ENCODE measurements at places on chromosomes 16 and 17. TPM values are rescaled to one million over a fixed set of nuclear protein-coding genes. Genes with fewer than 3 reads are reported as not detected.

- H3K27ac ChIP-seq = peak overlapping the region; percentile 76
- no peaks in the 10 kb centered on the region for H3K4me1 ChIP-seq
- DNase-seq = peak; percentile 97
- no peaks in the 10 kb centered on the region for H3K27me3 ChIP-seq
- H3K4me3 ChIP-seq = peak overlapping the region; percentile 99
These were observed 88.0 kb upstream of the RPRML start for GRCh38 chr17:47066841-47067682.

DNA sequence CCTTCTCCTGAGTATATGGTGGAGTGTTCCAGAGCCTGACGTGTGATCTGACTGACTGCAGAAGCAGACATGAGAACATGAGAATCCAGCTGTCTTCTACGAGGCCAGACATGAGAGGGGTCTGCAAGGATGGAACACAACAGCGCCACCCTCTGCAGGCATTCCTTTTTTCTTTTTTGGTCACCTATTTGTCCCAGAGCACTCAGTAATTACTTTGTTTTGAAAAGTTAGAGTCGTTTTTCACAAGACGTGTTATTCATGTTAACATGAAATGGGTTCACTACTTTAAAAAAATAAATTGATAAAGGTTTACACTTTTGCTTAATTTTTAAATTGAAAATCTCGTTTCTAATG is 43.8 kb upstream of the ATP2A3 start:
- no peak for DNase-seq
- peaks cover 23% of the 10 kb centered on the region for H3K4me1 ChIP-seq
- no peak overlapping the region for H3K27ac ChIP-seq

DNA sequence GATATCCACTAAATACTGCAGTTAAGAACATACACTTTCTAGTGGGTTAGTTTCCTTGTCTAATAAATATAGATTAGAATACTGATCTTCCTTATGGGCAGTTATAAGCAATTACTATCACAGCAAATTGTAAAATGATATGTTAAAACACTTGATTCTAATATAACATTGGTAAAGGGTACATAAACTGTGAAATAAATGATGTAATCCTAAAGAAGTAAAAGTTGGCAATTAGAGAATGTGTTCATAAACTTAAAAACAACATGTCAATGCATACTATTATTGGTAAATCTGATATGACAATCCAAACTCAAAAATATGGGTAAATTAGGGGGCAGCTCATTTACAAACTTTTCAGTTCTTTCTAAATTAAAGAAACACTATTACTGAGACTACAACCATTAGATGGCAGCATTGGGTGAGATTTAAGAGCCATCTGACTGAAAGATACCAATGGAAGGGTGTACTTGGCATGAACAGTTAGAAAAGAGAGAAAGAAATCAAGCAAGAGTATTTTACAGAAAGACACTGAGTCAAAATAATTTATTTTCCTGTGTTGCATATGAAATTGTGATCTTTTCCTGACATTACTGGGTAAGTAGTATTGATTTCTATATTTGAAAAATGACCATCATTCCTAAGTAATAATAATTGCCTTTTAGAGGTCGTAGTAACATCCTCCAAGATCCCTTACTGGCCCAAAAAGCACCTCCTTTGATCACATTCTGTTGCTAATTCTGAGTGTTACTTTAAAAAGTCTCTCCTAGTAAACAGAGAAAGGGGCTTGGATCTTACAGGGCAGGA is 119.6 kb downstream of the SPAG9 start:
- peak; percentile 57 for DNase-seq
- no peaks in the 10 kb centered on the region for H3K4me1 ChIP-seq
- no peaks in the 10 kb centered on the region for H3K27me3 ChIP-seq
- peaks cover 48% of the 10 kb centered on the region for H3K36me3 ChIP-seq
- H3K27ac ChIP-seq = no peak overlapping the region

The TP53TG3 gene
- not detected for total RNA-seq

- no peaks in the 10 kb centered on the region for H3K36me3 ChIP-seq
- H3K4me1 ChIP-seq = peaks cover 2% of the 10 kb centered on the region
- no peaks in the 10 kb centered on the region for H3K27me3 ChIP-seq
- H3K27ac ChIP-seq = no peak overlapping the region
- no peak for DNase-seq
- H3K4me3 ChIP-seq = no peak overlapping the region
These were observed 86.6 kb downstream of the SNX11 start for GRCh38 chr17:48194097-48194550.

- H3K4me3 ChIP-seq = no peak overlapping the region
- no peak overlapping the region for H3K27ac ChIP-seq
- H3K36me3 ChIP-seq = no peaks in the 10 kb centered on the region
- H3K27me3 ChIP-seq = no peaks in the 10 kb centered on the region
These were observed 11.3 kb downstream of the RFFL start for GRCh38 chr17:35052241-35052610.

DNA sequence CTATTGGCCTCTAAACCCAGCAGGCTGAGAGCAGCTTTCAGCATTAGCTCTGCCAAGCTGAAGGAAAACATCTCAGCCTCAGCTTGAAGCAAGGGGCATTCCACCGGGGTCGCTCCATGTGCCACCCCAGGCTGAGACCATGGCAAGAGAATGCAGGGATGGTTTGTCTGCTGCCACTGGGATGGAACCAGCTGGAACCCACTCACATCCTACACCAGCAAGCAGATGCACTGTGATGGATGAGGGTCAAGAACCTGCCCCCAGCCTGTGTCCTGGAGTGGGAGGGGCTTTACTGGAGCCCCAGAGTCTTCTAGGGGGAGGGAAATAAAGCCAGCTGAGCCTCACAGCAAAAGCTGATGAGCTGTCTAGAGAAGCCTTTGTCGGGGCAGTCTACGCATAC is 51.9 kb downstream of the C16orf95 start:
- H3K4me3 ChIP-seq = no peak overlapping the region
- no peak for DNase-seq
- H3K4me1 ChIP-seq = peaks cover 5% of the 10 kb centered on the region

The AARS1 gene
- total RNA-seq = 75.9 TPM

DNA sequence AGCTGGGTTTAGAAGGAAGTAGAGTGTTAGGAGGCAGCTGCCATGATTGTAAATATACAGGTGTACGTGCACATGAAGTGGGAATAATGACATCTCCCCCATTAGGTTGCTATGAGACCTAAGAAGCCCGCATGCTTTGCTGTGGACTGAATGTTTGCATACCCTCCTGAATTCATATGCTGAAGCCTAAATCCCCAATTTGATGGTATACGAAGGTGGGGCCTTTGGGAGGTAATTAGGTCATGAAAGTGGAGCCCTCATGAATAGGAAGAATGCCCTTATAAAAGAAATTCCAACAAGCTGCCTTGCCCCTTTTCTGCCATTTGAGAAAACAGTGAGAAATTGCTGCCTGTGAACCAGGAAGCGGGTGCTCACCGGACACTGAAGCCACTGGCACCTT is 44.0 kb downstream of the CCDC182 start:
- no peaks in the 10 kb centered on the region for H3K27me3 ChIP-seq
- no peak overlapping the region for H3K27ac ChIP-seq
- peaks cover 14% of the 10 kb centered on the region for H3K4me1 ChIP-seq
- no peaks in the 10 kb centered on the region for H3K36me3 ChIP-seq

DNA sequence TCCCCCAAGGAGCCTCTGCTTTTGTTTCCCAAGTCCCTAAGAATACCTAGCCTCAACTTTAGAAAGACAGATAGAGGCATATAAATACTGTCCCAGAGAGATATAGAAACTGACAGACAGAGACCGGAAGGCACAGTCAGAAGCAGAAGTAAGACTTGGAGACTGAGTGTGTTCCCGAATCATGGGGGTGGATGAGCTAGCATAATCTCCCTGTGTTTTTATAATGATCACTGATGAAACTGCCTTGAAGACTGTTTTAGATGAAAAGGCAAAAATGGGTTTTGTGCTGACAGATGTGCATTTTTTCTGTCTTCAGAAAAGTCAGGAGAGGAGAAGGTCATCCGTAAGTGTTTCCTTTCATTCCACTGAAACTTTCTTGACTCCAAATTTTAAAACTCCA is 8.3 kb upstream of the PSMD3 start:
- no peaks in the 10 kb centered on the region for H3K36me3 ChIP-seq
- DNase-seq = no peak
- H3K27me3 ChIP-seq = peaks cover 12% of the 10 kb centered on the region
- no peak overlapping the region for H3K27ac ChIP-seq

The FUS gene
- total RNA-seq = 59.2 TPM

- H3K27me3 ChIP-seq = peaks cover 14% of the 10 kb centered on the region
- H3K36me3 ChIP-seq = no peaks in the 10 kb centered on the region
- DNase-seq = no peak
- peaks cover 23% of the 10 kb centered on the region for H3K4me1 ChIP-seq
- H3K4me3 ChIP-seq = no peak overlapping the region
- H3K27ac ChIP-seq = no peak overlapping the region
These were observed 17.9 kb upstream of the ALOX15B start for GRCh38 chr17:8020776-8021564.

DNA sequence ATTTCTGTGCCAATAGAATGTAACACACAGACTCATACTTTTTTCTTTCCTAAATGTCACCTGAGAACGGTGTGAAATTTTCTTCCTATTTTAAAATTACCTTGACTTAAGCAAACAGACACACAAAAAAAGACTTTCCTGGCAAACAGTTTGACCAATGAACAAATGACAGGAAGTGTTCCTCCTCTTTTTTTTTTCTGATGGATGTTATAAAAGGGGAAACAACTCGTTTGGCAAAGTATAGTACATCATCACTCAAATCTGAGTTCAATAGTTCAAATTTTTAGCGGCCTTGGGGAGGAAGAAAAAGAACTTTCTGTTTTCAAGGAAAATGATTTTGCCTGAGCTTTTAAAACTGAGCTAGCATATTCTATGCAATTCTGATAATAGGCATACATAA is 19.8 kb downstream of the HS3ST3A1 start:
- no peaks in the 10 kb centered on the region for H3K4me1 ChIP-seq
- no peak for DNase-seq
- H3K36me3 ChIP-seq = no peaks in the 10 kb centered on the region

The ARL6IP1 gene
- 229 TPM for total RNA-seq

The TMC6 gene
- 33.4 TPM for total RNA-seq

- peak overlapping the region; percentile 71 for H3K27ac ChIP-seq
- H3K4me1 ChIP-seq = peaks cover 24% of the 10 kb centered on the region
- DNase-seq = no peak
- no peaks in the 10 kb centered on the region for H3K27me3 ChIP-seq
These were observed 2.8 kb downstream of the TOB1 start for GRCh38 chr17:50863221-50863843.

GRCh38 chr17:19372866-19373504 is 5.3 kb upstream of the MAPK7 start:
- no peaks in the 10 kb centered on the region for H3K27me3 ChIP-seq
- peaks cover 16% of the 10 kb centered on the region for H3K36me3 ChIP-seq
- H3K4me3 ChIP-seq = no peak overlapping the region
- no peak for DNase-seq
- H3K4me1 ChIP-seq = peaks cover 10% of the 10 kb centered on the region

- no peak for DNase-seq
- no peak overlapping the region for H3K4me3 ChIP-seq
- H3K4me1 ChIP-seq = peaks cover 40% of the 10 kb centered on the region
- no peaks in the 10 kb centered on the region for H3K27me3 ChIP-seq
These were observed 92.8 kb upstream of the TNRC6C start for GRCh38 chr17:77865716-77866115.

The PDE6G gene
- total RNA-seq = not detected

GRCh38 chr16:82641336-82641984 is 14.7 kb downstream of the CDH13 start:
- H3K36me3 ChIP-seq = no peaks in the 10 kb centered on the region
- peaks cover 7% of the 10 kb centered on the region for H3K4me1 ChIP-seq
- H3K27ac ChIP-seq = no peak overlapping the region
- H3K4me3 ChIP-seq = no peak overlapping the region
- DNase-seq = no peak

- peak; percentile 79 for DNase-seq
- H3K36me3 ChIP-seq = no peaks in the 10 kb centered on the region
- peak overlapping the region; percentile 66 for H3K27ac ChIP-seq
- H3K4me1 ChIP-seq = peaks cover 31% of the 10 kb centered on the region
- no peaks in the 10 kb centered on the region for H3K27me3 ChIP-seq
These were observed 23.1 kb downstream of the ATP2C2 start for GRCh38 chr16:84391151-84392030.

DNA sequence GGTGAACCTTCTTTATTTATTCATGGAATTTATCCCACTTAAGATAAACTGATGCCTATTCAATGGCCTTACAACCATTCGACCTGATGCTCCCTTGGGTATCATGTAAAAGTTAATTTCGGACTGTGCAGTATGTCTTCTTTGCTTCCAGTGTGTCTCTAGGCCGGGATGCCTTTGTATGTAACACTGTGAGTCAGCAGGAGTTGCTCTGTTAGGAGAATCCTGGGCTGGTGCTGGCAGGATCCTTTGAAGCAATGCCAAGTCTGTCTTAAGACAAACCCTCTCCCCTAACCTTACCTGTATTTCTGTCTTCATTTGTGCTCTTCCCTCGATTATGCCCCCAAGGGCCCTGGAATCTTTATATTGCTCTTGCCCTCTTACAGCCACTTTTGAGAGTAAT is 37.9 kb upstream of the ABCA8 start:
- DNase-seq = no peak
- no peaks in the 10 kb centered on the region for H3K4me1 ChIP-seq
- H3K27me3 ChIP-seq = no peaks in the 10 kb centered on the region
- H3K4me3 ChIP-seq = no peak overlapping the region

The PPP1R27 gene
- not detected for total RNA-seq

GRCh38 chr17:80362428-80363119 is 52.4 kb upstream of the ENDOV start:
- H3K27ac ChIP-seq = no peak overlapping the region
- no peak overlapping the region for H3K4me3 ChIP-seq
- H3K4me1 ChIP-seq = peaks cover 5% of the 10 kb centered on the region
- H3K36me3 ChIP-seq = peaks cover 60% of the 10 kb centered on the region
- no peaks in the 10 kb centered on the region for H3K27me3 ChIP-seq
- no peak for DNase-seq

DNA sequence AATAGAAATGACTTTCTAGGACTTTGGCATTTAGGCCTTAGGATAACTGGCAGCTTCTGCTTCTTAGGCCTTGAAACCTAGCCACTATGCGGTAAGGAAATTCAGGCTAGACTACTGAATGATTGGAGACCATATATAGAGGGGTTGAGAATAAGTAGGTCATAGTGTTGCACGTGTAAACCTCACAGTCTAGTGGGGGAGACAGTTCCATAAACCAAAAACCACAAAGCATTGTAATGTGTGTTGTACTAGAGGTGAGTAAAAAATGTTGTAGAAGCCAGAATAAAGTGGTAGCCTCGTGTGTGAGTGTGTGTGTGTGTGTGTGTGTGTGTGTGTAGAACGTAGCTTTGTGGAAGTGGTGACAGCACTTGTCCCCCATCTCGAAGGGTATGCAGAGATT is 188.5 kb downstream of the MAP2K6 start:
- H3K4me1 ChIP-seq = peaks cover 3% of the 10 kb centered on the region
- no peaks in the 10 kb centered on the region for H3K36me3 ChIP-seq
- H3K4me3 ChIP-seq = no peak overlapping the region

All from spinal cord (tissue), 10 donors.